H9 (cell line): ENCODE measurements at places on chromosomes 1 and 21.

DNA sequence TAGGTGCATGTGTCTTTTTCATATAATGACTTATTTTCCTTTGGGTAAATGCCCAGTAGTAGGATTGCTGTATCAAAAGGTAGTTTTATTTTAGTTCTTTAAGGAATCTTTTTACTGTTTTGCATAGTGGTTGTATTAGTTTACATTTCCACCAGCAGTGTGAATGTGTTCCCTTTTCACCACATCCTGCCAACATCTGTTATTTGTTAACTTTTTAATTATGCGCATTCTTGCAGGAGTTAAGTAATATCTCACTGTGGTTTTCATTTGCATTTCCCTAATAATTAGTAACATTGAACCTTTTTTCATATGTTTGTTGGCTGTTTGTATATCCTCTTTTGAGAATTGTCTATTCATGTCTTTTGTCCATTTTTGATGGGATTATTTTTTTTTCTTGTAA is 1761.9 kb downstream of the PLA2G4A start:
- no peak overlapping the region for H3K27ac ChIP-seq
- H3K4me3 ChIP-seq: no peak overlapping the region
- no peaks in the 10 kb centered on the region for H3K27me3 ChIP-seq
- no peak for DNase-seq
- H3K36me3 ChIP-seq: no peaks in the 10 kb centered on the region

DNA sequence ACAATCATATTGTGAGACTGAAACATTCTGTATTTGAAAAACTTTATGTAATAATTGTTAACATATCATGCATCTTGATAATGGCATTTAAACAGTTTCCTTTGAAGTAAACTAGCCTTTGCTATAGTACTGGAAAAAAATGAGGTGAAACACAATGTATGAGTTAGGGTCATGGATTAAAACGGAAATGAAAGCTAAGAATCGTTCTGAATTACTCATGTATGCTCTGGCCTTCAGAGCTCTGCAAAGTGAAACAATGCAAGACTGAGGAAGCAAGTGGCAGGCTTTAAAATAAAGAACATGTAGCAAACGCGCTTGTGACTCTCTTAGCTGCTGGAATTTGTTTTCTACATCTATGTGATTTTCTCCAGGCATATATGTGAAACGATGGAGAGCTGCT is 317.1 kb downstream of the DPYD start:
- H3K27ac ChIP-seq: no peak overlapping the region
- no peaks in the 10 kb centered on the region for H3K4me1 ChIP-seq
- no peak overlapping the region for H3K4me3 ChIP-seq
- no peaks in the 10 kb centered on the region for H3K27me3 ChIP-seq

GRCh38 chr1:37147906-37148305 is 113.6 kb upstream of the GRIK3 start:
- no peaks in the 10 kb centered on the region for H3K36me3 ChIP-seq
- H3K4me1 ChIP-seq: no peaks in the 10 kb centered on the region
- H3K27me3 ChIP-seq: no peaks in the 10 kb centered on the region
- no peak for DNase-seq
- no peak overlapping the region for H3K4me3 ChIP-seq

- no peaks in the 10 kb centered on the region for H3K36me3 ChIP-seq
- no peak overlapping the region for H3K27ac ChIP-seq
- H3K4me1 ChIP-seq: no peaks in the 10 kb centered on the region
- DNase-seq: peak; percentile 28
Observed at GRCh38 chr1:29682171-29682918, 446.0 kb downstream of the PTPRU start.

GRCh38 chr1:239676522-239677273 is 290.3 kb downstream of the CHRM3 start:
- H3K36me3 ChIP-seq: no peaks in the 10 kb centered on the region
- peaks cover 5% of the 10 kb centered on the region; the same call in 1 of the 2 replicates for H3K4me1 ChIP-seq
- no peaks in the 10 kb centered on the region for H3K27me3 ChIP-seq
- H3K27ac ChIP-seq: no peak overlapping the region
- DNase-seq: no peak
- H3K4me3 ChIP-seq: no peak overlapping the region

GRCh38 chr1:212753749-212754148 is 37.8 kb downstream of the NSL1 start:
- H3K4me1 ChIP-seq: peaks cover 4% of the 10 kb centered on the region; the same call in 1 of the 2 replicates
- H3K4me3 ChIP-seq: no peak overlapping the region; the same call in 2 of the 3 replicates
- H3K36me3 ChIP-seq: no peaks in the 10 kb centered on the region
- no peak overlapping the region for H3K27ac ChIP-seq
- no peak for DNase-seq
- no peaks in the 10 kb centered on the region for H3K27me3 ChIP-seq

DNA sequence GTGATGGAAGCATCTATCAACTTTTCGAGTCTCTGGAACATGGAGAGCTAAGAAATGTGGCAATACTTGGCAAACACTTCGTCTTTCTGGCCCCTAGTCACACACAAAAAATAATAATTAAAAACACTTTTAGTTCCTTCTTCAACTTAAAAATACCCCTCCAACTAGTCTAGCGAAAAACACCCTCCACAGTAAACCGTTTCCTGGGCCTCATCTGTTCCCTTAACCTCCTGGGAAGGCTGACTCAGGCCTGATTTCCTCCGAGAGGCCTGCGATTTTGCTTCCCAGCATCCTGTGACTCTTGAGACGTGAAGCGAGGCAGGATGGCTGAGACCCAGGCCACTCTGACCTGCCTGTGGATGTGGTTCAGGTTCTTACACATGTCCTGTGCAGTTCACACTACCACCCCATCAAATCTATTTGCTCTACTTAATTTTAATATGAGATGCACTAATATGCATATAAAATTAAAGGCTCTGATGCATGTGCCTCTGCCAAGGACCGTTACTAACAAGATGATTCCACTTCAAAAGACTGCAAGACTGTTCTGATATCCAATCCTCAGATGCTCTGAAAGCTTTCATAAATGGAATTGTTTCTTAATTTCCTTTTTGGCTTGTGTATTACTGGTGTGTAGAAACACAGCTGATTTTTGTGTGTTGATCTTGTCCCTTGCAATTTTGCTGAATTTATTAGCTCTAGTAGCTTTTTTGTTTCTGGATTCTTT is 3.5 kb downstream of the NAV1 start:
- no peak overlapping the region for H3K4me3 ChIP-seq
- peaks cover 7% of the 10 kb centered on the region; the same call in 1 of the 2 replicates for H3K27me3 ChIP-seq
- no peak for DNase-seq
- no peaks in the 10 kb centered on the region; the same call in 1 of the 2 replicates for H3K4me1 ChIP-seq

GRCh38 chr1:229268505-229268904 is 2.4 kb upstream of the RAB4A start:
- no peak overlapping the region for H3K4me3 ChIP-seq
- no peak for DNase-seq
- H3K36me3 ChIP-seq: peaks cover 9% of the 10 kb centered on the region

GRCh38 chr1:248618878-248619277 is 16.0 kb downstream of the OR2T11 start:
- H3K4me3 ChIP-seq: no peak overlapping the region
- peaks cover 6% of the 10 kb centered on the region; the same call in 1 of the 2 replicates for H3K36me3 ChIP-seq
- H3K27me3 ChIP-seq: no peaks in the 10 kb centered on the region
- H3K4me1 ChIP-seq: no peaks in the 10 kb centered on the region

- H3K36me3 ChIP-seq: peaks cover 6% of the 10 kb centered on the region
- H3K27me3 ChIP-seq: no peaks in the 10 kb centered on the region
- H3K27ac ChIP-seq: no peak overlapping the region
- no peak for DNase-seq
- H3K4me3 ChIP-seq: no peak overlapping the region
Observed at GRCh38 chr21:34360488-34361241, 3.1 kb upstream of the KCNE2 start.

DNA sequence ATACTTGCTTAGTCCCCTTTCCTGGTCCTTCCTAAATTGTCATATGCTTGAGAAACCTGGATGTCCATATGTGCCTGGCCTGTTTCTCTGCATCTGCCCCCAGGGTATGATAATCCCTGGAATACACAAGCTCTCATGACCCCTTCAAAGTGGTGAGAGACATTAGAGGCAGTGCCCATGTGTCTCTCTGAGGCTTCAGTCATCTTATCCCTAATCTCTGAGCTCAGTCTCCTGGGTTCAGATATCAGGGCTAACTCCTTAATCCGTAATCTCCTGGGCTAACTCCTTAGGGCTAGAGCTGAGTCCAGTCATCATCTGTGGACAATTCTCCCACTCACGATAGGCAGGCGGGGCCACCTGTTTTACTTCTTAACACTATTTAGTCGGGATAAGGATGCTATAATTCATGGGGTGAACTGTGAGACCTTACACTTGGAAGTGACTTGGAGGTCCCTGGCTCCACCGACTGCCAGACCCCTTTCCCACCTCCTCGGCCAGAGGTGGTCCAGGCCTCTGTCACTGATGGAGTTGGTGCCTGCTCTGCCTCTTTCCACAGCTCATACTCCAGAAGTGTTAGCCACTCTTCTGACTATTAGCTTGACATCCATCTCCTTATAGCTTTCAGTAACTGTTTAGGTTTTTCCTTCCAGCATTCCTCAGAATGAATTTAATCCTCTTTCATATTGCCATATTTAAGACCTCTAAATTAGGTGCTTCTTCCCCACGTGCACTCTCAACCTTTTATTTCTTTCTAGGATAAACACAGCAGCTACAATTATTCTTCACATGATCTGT is 22.7 kb downstream of the CCN1 start:
- peaks cover 10% of the 10 kb centered on the region; the same call in 1 of the 2 replicates for H3K4me1 ChIP-seq
- no peak overlapping the region for H3K27ac ChIP-seq
- peaks cover 5% of the 10 kb centered on the region; the same call in 2 of the 3 replicates for H3K36me3 ChIP-seq
- H3K4me3 ChIP-seq: no peak overlapping the region
- no peak for DNase-seq
- H3K27me3 ChIP-seq: no peaks in the 10 kb centered on the region

DNA sequence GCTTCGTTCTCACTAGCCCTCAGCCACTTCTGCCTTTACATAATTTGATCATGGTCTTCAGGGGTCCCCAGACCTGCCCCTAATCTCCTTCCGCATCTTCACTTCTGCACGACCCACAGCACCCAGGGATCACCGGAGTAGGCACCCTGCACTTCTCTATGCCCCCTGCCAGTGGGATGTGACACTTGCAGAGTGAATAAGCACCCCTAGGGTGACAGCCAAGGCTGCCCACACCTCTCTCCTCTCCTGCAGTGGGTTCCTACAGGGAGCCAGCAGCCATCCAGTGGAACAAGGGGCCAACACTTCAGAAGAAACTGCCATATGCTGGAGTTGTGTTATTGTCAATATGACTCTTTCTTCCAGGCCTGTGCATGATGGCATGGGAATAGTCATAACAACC is 58.0 kb upstream of the CTPS1 start:
- H3K27me3 ChIP-seq: no peaks in the 10 kb centered on the region
- no peaks in the 10 kb centered on the region for H3K4me1 ChIP-seq
- DNase-seq: no peak
- no peaks in the 10 kb centered on the region for H3K36me3 ChIP-seq

DNA sequence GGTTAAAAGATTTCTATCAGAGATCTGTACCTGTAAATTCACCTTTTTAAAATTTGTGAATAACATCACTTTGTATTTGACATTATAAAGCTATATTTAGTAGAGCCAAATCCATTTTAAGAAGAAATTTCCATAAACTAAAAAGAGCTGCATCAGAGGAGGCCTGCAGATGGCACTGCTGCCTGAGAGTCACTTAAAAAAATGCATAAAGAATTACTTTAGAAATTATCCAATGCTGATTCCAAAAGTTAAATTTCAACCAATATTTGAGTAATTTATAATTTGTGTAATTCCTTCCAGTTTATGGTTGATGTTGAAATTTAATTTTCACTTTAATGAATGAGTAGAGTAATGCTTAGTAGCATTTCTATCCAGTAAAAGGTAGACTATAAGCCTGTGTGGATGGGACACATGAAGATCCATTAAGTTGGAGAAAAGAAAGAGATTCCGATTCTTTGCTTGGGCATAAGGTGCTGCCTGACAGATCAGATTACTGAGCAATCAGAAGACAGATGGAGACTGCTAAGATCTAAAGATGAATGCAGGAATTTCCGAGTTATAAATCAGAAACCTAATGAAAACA is 20.7 kb upstream of the RPE65 start:
- DNase-seq: no peak
- no peak overlapping the region for H3K27ac ChIP-seq
- H3K27me3 ChIP-seq: no peaks in the 10 kb centered on the region
- no peaks in the 10 kb centered on the region for H3K36me3 ChIP-seq
- H3K4me1 ChIP-seq: no peaks in the 10 kb centered on the region
- H3K4me3 ChIP-seq: no peak overlapping the region
